T-cell (primary cell): ENCODE measurements at places on chromosomes 1 and 21.

DNA sequence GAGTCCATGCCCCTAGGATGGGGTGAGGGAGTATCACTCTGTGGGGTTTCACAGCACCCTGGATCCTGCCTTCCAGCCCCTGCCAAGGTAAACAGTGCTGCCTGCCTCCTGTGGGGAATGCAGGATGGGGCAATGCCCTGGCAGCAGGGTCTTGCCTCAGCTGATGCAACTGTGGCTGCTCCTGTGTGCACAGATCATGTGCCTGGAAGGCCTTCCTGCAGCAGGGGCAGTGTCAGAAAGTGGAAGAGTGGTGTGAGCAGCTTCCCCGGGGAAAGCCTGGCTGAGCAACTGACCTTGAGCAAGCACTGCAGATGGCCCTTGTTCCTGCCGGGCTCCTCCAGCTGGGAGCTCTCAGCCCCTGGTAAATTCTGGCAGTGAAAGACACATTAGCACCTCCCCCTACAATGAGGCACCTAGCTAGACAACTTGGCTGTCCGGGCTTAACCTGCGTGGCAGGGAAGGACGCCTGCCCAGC is 9.9 kb downstream of the TOR3A start:
- no peak for DNase-seq

GRCh38 chr1:193448682-193449461 is 262.5 kb upstream of the B3GALT2 start:
- DNase-seq, result no peak

GRCh38 chr1:9101510-9102146 is 27.3 kb downstream of the GPR157 start:
- DNase-seq, result no peak

- no peak for DNase-seq
Measured at GRCh38 chr1:214466403-214467077, 84.9 kb downstream of the PTPN14 start.

DNA sequence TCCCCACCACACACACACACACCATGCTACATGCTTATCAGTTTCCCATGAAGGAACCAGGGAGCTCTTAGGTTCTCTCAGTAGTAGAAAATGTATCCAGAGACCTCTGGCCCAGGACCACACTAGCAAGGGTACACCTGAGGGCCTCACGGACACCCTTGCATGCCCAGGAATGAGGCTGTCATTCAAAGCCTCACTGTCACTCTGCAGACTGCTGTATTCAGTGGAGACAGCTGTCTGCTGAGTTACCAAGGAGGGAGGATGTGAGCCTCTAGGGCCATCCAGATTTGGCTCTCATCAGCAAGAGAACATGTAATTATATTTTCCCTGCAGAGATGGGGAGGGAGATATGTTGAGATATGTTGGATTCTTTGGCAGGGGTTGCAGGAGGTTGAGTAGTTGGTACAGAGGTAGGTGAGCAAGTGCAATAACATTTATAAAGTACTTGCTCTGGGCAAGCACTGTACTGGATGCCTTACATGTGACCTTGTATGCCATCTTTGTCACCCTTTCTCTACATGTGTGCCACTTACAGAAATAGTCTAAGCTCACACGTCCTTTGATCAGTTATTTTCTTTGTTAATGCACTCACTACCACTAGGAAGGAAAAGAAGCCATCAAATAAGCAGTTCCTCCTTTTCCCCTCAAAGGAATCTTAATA is 250.6 kb downstream of the ZP4 start:
- no peak for DNase-seq

- no peak for DNase-seq
Measured at GRCh38 chr1:212286556-212287131, 1.4 kb downstream of the PPP2R5A start.

- DNase-seq, result no peak
Measured at GRCh38 chr1:201215531-201216357, 25.1 kb downstream of the IGFN1 start.
